ENCODE measurements at places on chromosomes 1 and 21.
A peak's percentile ranks its signal among the peaks of the same experiment; 100 is the strongest.

- H3K4me1 ChIP-seq = no peaks in the 10 kb centered on the region
- no peak for DNase-seq
- H3K36me3 ChIP-seq = no peaks in the 10 kb centered on the region
- peak overlapping the region; percentile 41 for H3K27ac ChIP-seq
- H3K4me3 ChIP-seq = no peak overlapping the region
These were observed 1.5 kb downstream of the QSOX1 start for GRCh38 chr1:180156201-180156600.

DNA sequence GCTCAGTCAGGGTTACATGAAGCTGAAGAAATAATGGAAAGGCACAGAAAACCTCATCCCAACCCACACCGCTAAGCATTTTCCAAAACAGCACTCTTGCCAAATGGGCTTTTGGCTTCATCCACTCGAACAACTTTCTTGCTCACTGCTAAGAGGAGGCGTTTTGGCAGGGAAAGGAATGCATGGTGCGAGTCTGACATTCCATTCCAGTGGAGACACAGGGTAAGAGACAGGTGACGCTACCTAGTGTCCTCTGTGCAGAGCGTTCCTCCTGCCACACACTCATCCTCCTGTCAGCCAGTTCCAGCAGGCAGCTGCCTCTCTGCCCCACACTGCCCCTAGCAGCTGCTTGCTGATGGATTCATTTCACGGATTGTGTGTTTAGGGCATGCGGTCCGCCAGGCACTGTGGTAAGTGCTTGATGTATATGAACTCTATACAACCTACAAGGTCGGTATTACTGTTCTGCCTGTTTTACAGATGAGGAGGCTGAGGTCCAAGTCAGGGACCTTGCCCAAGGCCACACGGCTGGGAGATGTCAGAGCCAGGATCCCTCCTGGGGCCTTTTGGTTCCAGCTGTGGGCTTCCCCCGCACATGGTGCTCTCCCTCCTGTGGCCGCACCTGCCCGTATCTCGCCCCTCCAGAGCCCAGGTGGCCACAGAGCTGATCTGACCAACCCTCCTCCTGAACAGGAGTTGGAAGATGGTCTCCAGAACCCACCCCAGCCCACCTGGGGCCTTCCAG, 25.7 kb upstream of the BACE2 start:
- no peaks in the 10 kb centered on the region for H3K36me3 ChIP-seq
- H3K27me3 ChIP-seq = no peaks in the 10 kb centered on the region
- H3K27ac ChIP-seq = peak overlapping the region; percentile 71
- peaks cover 7% of the 10 kb centered on the region for H3K4me1 ChIP-seq

- no peak for DNase-seq
- H3K4me1 ChIP-seq = no peaks in the 10 kb centered on the region
- H3K4me3 ChIP-seq = no peak overlapping the region
- H3K36me3 ChIP-seq = no peaks in the 10 kb centered on the region
These were observed 48.2 kb upstream of the RCC1 start for GRCh38 chr1:28457678-28458077.

- H3K4me1 ChIP-seq = no peaks in the 10 kb centered on the region
- H3K36me3 ChIP-seq = no peaks in the 10 kb centered on the region
- no peak overlapping the region for H3K4me3 ChIP-seq
- no peaks in the 10 kb centered on the region for H3K27me3 ChIP-seq
These were observed 16.0 kb downstream of the FNBP1L start for GRCh38 chr1:93463960-93464359.

DNA sequence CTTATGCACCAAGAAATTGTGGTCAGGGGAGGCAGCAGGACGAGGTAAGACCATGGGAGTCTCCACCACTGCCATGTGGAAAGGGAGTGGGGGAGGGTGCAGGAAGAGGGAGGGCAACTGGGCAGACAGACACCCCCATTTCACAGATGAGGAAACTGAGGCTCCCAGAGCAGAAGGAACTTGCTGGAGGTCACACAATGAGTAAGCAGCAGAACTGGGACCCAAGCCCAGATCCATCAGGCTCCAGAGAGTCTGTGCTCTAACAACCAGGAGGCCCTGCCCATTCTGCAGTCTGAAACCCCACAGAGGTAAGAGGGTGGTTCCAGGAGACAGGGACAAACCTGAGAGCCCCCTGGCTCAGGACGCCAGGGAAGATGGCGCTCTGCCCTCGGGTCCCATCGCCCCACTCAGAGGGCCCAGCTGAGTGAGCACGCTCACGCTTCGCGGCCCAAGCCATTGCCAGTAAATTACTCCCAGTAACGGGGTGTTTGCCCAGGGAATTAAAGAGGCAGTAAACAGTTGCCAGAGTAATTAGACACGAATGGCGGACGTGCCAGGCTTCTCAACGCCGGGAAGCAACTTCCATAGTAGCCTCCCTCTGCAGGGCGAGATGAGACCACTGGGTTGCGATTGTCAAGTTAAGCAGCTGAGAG, 59.2 kb downstream of the MATN1 start:
- no peaks in the 10 kb centered on the region for H3K36me3 ChIP-seq
- no peak overlapping the region for H3K4me3 ChIP-seq
- DNase-seq = no peak
- no peak overlapping the region for H3K27ac ChIP-seq

- H3K27ac ChIP-seq = no peak overlapping the region
- H3K27me3 ChIP-seq = no peaks in the 10 kb centered on the region
- no peak overlapping the region for H3K4me3 ChIP-seq
- no peak for DNase-seq
These were observed 20.9 kb upstream of the C2CD2 start for GRCh38 chr21:41974752-41975053.

DNA sequence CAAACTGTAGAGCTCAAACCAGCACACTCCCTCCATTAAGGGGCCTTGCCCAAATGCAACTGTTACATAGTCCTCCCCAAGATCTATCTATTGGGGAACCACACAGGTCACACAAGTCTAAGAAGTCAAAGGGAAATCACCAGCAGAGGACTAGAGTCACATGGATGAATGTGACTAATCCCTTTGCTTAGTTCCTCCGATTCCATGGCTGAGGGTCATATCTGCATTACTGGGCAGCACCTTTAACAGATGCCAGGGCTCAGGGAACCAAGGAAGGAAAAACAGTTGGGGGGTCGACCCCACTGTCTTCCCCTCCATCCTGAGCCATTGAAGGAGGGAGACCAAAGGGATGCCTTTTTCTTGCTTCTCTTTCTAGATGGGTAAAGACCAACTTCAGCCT, 23.4 kb upstream of the SMYD3 start:
- DNase-seq = no peak
- H3K27ac ChIP-seq = no peak overlapping the region
- H3K4me3 ChIP-seq = no peak overlapping the region
- no peaks in the 10 kb centered on the region for H3K27me3 ChIP-seq

DNA sequence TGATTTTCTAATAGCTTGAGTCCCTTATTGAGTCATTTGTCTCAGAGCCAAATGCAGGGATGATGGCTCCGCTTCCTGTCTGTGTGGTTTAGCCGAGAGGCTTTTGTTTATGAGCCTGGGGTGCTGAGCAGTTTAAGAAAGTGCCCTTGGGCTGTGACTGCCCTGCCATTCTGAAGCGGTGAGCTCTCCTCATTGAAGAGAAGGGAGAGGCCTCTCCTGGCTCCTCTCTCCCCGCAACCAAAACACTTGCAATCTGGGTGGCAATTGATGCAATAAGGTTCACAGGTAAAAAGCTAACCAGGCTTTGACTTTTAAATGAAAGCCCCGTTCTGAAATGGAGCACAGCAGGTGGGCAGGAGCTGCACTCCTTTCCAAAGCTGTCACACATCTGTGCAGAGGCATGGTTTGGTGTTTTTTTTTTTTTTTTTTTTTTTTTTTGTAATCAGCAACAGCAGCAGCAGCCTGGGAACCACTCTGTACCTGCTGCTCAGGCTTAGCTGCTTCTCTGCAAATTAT, 403.7 kb downstream of the SIPA1L2 start:
- H3K27ac ChIP-seq = no peak overlapping the region
- no peak for DNase-seq
- H3K4me3 ChIP-seq = no peak overlapping the region
- no peaks in the 10 kb centered on the region for H3K4me1 ChIP-seq

- H3K27ac ChIP-seq = no peak overlapping the region
- H3K27me3 ChIP-seq = no peaks in the 10 kb centered on the region
- no peaks in the 10 kb centered on the region for H3K4me1 ChIP-seq
- no peak for DNase-seq
- H3K36me3 ChIP-seq = no peaks in the 10 kb centered on the region
- H3K4me3 ChIP-seq = no peak overlapping the region
These were observed 159.6 kb upstream of the FGGY start for GRCh38 chr1:59137276-59137615.

DNA sequence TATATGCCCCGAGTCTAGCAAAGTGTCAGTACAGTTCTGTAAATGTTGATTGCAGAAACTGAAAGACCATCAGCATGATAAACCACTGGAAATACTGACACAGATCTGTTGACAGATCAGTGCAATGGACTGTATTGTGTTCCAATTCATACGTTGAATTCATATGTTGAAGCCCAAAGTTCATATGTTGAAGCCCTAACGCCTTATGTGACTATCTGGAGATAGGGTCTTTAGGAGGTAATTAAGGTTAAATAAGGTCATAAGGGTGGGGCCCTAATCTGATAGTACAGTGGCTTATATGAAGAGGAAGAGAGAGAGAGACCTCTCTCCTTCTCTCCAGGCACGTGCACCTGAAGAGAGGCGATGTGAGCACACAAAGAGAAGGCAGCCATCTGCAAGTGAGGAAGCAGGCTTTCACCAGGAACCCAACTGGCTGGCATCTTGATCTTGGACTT, 144.7 kb downstream of the MRPL39 start:
- H3K27ac ChIP-seq = no peak overlapping the region
- H3K27me3 ChIP-seq = no peaks in the 10 kb centered on the region
- H3K36me3 ChIP-seq = no peaks in the 10 kb centered on the region
- H3K4me3 ChIP-seq = no peak overlapping the region
- H3K4me1 ChIP-seq = no peaks in the 10 kb centered on the region
- no peak for DNase-seq

- H3K4me1 ChIP-seq = no peaks in the 10 kb centered on the region
- no peak overlapping the region for H3K4me3 ChIP-seq
- DNase-seq = no peak
- no peaks in the 10 kb centered on the region for H3K27me3 ChIP-seq
- no peak overlapping the region for H3K27ac ChIP-seq
These were observed 35.6 kb downstream of the LYST start for GRCh38 chr1:235831148-235831547.

DNA sequence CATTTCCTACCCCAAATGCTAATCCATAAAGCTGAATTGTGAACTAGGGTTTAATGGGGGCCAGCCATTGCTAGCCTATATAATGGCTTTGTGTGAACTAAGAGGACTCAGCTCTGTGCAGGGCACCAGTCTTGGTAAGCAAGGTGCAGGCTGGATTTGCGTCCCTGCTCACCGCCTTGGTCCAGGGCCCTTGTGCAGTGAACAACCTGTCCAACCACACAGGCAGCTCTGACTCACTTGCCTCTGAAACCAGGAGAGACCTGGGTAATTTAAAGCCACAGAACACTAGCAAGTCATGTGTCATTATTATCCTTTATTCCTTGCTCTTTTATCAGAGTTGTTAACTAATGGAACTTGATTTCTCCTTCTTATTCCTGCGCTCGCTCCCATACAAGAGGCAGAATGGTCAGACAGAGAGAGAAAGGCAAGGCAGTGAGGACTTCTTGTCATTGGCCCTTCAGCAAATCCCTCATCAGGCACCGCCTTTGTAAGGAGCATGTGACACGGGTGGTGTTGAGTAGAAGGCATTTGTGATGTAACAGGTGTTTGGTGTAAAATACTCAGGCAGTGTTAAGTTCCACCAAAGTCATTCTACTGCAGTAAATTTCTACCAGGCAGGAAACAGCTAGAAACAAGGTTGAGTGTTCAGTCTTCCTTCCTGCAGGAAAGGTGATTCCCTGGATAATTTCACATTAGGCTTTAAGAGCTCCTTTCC, 67.3 kb upstream of the OLIG2 start:
- DNase-seq = no peak
- no peak overlapping the region for H3K27ac ChIP-seq
- no peaks in the 10 kb centered on the region for H3K27me3 ChIP-seq
- no peaks in the 10 kb centered on the region for H3K4me1 ChIP-seq
- no peaks in the 10 kb centered on the region for H3K36me3 ChIP-seq
- H3K4me3 ChIP-seq = no peak overlapping the region

- H3K27me3 ChIP-seq = no peaks in the 10 kb centered on the region
- DNase-seq = no peak
- H3K4me1 ChIP-seq = no peaks in the 10 kb centered on the region
- no peak overlapping the region for H3K4me3 ChIP-seq
- no peaks in the 10 kb centered on the region for H3K36me3 ChIP-seq
These were observed 42.7 kb upstream of the FASLG start for GRCh38 chr1:172616195-172616594.

GRCh38 chr1:226870026-226870400, 403 bp upstream of the PSEN2 start:
- no peaks in the 10 kb centered on the region for H3K36me3 ChIP-seq
- peak; percentile 31 for DNase-seq
- no peaks in the 10 kb centered on the region for H3K4me1 ChIP-seq
- H3K4me3 ChIP-seq = peak overlapping the region; percentile 68
- H3K27ac ChIP-seq = peak overlapping the region; percentile 79
- H3K27me3 ChIP-seq = no peaks in the 10 kb centered on the region

GRCh38 chr1:151289991-151290708, 8.1 kb downstream of the ZNF687 start:
- no peaks in the 10 kb centered on the region for H3K27me3 ChIP-seq
- no peak overlapping the region for H3K4me3 ChIP-seq
- H3K4me1 ChIP-seq = no peaks in the 10 kb centered on the region
- no peak for DNase-seq
- H3K36me3 ChIP-seq = peaks cover 10% of the 10 kb centered on the region

GRCh38 chr21:31875496-31876015, 2.7 kb downstream of the HUNK start:
- no peak for DNase-seq
- no peak overlapping the region for H3K27ac ChIP-seq
- peaks cover 3% of the 10 kb centered on the region for H3K27me3 ChIP-seq
- H3K4me1 ChIP-seq = no peaks in the 10 kb centered on the region
- H3K4me3 ChIP-seq = peak overlapping the region; percentile 69

GRCh38 chr1:9115351-9116205, 13.3 kb downstream of the GPR157 start:
- no peak overlapping the region for H3K27ac ChIP-seq
- no peak overlapping the region for H3K4me3 ChIP-seq
- no peaks in the 10 kb centered on the region for H3K27me3 ChIP-seq
- no peak for DNase-seq
- no peaks in the 10 kb centered on the region for H3K4me1 ChIP-seq

DNA sequence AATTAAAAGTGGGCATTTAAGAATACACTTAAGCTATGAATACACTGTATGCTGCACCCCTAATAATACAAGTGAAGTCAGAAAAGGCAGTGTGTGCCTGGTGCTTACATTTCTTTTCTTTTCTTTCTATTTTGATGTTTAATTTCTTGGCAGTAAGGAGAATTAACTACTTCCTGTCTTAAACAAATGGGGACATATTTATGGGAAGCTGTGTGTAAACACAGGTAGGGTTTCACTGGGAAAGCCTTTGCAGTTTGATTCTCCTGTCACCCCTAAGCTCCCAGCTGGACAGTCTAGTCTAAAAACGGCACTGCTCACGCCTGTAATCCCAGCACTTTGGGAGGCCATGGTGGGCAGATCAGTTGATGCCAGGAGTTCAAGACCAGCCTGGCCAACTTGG, 146.0 kb downstream of the MIS18A start:
- no peaks in the 10 kb centered on the region for H3K4me1 ChIP-seq
- H3K27me3 ChIP-seq = no peaks in the 10 kb centered on the region
- no peak for DNase-seq
- H3K36me3 ChIP-seq = no peaks in the 10 kb centered on the region

GRCh38 chr1:78102082-78102481, 56.3 kb downstream of the GIPC2 start:
- DNase-seq = no peak
- no peaks in the 10 kb centered on the region for H3K36me3 ChIP-seq
- no peak overlapping the region for H3K4me3 ChIP-seq
- H3K4me1 ChIP-seq = no peaks in the 10 kb centered on the region
- no peak overlapping the region for H3K27ac ChIP-seq
- no peaks in the 10 kb centered on the region for H3K27me3 ChIP-seq

Data from breast epithelium (tissue), 4 donors.